ENCODE measurements at places on chromosomes 11 and 22.

DNA sequence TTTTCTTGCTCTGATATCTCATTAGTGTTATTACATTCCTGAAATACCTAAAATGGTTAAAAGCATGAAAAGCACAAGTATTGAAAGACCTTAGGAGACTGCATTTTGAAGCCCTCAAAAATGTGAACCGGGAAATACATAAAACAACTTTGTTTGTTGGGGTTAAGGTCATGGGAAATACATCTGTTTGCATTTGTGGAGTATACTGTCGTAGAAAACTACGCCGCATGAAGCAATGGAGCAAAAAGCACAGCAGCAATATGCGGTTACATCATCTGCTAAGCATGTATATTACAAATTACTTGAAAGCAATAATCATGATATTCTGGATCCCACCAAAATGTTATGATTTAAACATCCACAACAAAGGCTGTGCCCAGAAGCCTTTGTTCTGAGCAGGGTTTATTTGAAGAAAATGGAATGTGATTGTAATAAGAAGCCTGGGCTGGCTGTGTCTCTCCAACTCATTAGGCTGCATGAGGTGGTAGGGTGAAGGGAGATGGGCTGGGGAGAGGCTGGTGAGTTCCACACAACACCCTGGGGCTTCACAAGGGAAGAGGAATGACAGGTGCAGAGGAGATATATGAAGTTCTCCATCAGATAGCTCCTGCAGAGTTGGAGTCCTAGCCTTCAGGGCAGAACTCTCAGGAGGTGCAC, 64.7 kb upstream of the LIN7C start:
- DNase-seq = no peak

GRCh38 chr11:74543991-74544390, 48.4 kb upstream of the POLD3 start:
- no peak for DNase-seq

- DNase-seq = no peak
Measured at GRCh38 chr22:25908755-25909154, 166.8 kb downstream of the MYO18B start.

DNA sequence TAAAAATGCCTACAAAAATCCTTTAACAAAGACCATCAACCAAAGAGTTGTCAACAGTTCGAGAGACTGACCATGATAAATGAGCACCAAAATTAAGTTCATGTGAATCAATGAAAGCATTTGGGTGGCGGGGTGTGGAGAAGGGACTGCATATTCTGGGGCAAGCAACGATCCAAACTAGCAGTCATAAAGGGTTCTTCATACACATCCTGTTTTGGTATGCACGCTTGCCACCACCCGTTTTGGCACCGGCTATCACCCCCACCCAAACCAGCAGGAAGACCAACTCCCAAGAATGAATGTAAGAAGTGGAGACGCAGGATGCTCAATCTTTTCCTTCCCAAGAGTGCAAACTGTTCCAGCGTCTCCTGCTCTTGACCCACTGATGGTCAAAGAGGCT, 80.8 kb downstream of the SGSM3 start:
- no peak for DNase-seq

GRCh38 chr11:12043959-12044791, 35.7 kb upstream of the DKK3 start:
- peak; percentile 57 for DNase-seq

- DNase-seq = no peak
Measured at GRCh38 chr11:12329169-12329568, 48.2 kb upstream of the PARVA start.

- no peak for DNase-seq
Measured at GRCh38 chr11:73401217-73401923, 25.2 kb downstream of the RELT start.

DNA sequence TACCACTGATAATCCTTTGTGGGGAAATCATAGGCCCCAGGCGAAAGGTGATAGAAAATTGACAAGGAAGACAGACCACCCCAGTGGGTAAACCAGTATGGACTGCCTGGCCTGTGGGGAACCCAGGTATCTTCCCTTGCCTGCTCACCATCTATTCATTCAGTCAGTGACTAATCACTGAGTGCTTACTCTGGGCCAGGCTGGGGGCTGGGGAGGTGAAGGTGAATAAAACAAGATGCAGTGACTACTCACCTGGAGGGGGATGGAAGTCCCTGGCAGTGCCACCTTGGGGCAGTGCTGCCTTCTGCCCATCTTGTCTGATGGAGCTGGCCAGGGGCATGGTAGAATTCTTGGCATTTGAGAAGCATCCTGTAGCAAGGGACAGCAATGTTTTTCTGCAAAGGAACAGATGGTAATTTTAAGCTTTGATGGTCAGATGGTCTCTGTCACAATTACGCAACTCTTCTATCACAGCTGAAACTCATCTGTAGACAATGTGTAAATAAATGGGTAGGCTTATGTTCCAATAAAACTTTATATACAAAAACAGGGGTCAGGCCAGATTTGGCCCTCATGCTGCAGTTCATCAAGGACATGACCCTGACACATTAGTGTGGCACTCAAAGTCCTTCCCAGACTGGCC, 4.6 kb downstream of the ISX start:
- DNase-seq = no peak

GRCh38 chr22:43891360-43892182, at the start of gene PNPLA5:
Gene PNPLA5 (minus strand): TSS chr22:43892013. CDS start chr22:43891880, 133 bp downstream.
- peak; percentile 33 for DNase-seq

DNA sequence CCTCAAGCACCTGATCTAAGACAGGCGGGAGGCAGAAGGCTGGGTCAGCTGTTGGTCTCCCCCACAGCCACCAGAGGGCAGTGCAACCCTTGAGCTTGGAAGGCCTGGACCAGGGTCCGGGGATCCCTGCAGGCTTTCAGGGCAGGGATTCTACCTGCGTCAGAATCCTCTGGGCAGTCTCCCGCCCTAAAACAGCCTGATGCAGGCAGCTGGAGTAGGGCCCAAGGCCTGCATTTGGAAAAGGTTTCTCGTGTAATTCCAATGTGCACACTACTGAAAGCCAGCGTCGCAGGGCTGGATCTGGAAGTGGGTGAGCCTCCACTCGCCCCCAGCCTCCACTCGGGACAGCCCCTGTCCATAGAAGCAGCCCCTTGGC, 31.8 kb downstream of the BID start:
- DNase-seq = peak; percentile 45

- peak; percentile 31 for DNase-seq
Measured at GRCh38 chr11:109864151-109864661, 229.0 kb upstream of the ZC3H12C start.

GRCh38 chr11:12232817-12233601, 122.6 kb downstream of the MICAL2 start:
- DNase-seq = peak; percentile 30

GRCh38 chr22:29270475-29271271, 2.6 kb downstream of the EWSR1 start:
- DNase-seq = peak; percentile 60

DNA sequence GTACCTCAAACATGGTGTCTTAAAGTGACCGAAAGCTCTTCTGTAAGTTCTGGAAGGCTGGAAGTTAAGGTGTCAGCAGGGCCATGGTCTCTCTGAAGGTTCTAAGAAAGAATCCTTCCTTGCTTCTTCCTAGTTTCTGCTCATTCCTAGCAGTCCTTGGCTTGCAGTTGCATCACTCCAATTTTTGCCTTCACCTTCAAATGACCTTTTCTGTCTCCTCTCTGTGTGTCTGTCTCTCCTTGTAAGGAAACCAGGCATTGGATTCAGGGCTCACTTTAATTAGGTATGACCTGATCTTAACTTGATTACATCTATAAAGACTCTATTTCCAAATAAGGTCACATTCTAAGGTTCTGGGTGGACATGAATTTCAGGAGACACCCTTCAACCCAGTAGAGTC, 8.7 kb downstream of the AASDHPPT start:
- no peak for DNase-seq

- no peak for DNase-seq
Measured at GRCh38 chr22:38890377-38890776, 18.4 kb upstream of the CBX6 start.

GRCh38 chr11:76803811-76804600, 20.9 kb downstream of the TSKU start:
- peak; percentile 93 for DNase-seq

DNA sequence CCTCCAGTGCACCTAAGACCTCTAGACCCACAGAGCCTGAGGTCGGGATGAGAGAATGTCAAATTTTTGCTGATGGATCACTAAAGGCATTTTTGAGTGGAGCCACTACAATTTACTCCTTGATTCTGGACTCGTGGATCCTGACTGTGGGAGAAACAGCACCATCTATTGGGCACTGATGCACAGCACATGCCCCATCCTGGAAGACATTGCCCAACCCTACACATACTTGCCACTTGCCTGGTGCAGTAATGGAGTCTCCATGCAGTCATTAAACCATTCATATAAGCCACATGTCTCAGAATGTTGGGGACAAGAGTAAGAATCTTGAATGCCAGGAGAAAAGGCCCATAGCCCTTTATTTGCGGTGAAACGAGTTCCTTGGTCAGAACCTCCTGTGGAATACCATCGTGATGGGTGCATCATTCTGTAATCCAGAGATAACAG, 103.9 kb downstream of the GGTLC2 start:
- peak; percentile 63 for DNase-seq

- DNase-seq = no peak
Measured at GRCh38 chr11:129370715-129371114, 4.9 kb upstream of the BARX2 start.

GRCh38 chr11:75291741-75292140, 51.2 kb downstream of the TPBGL start:
- no peak for DNase-seq

GRCh38 chr11:66889960-66890359, 33.1 kb downstream of the LRFN4 start:
- no peak for DNase-seq

GRCh38 chr22:24106385-24107381, 74.6 kb upstream of the SUSD2 start:
- DNase-seq = no peak

- DNase-seq = no peak
Measured at GRCh38 chr22:17717708-17718107, 56.6 kb downstream of the BID start.

DNA sequence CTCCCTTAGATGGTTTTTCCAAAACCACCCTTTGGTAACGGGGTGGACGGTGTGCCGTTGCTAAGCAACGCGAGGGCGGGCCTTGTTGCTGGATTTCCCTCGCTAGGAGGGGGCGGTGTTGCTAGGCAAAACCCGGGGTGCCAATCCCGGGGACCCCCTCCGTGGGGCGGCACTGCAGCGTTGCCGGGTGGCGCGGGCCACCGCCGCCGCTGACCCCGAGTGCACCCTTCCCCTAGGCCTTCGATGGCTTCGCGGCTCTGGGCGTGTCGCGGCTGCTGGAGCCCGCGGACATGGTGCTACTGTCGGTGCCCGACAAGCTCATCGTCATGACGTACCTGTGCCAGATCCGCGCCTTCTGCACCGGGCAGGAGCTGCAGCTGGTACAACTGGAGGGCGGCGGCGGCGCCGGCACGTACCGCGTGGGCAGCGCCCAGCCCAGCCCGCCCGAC, 8.9 kb downstream of the EHBP1L1 start:
- DNase-seq = no peak

DNA sequence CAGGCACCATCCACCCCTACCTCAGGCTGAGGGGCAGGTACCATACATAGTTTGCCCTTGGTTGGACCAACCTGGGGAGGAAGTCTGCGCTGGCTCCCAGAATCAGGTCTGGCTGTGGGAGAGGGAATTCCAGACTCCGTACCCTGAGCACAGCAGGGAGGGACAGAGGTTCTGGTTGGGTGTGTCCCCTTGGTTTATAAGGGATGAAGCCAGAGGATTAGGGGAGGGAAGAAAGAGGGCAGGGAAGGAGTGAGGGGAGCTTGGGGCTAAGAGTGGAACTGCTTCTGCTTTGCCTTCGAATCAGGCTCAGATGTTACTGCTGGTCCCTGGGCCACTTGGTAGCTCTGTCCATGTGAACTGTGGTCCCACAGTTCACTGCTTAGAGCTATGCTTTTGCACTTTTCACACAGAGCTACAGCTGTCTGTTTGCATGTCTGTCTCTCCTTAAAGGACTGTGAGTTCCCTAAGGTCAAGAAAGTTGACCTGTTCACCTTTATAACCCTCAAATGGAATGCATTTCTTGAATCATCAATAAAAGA, 9.2 kb downstream of the MMP20 start:
- no peak for DNase-seq

GRCh38 chr11:108967571-108967970, 302.7 kb downstream of the DDX10 start:
- DNase-seq = no peak

GRCh38 chr11:67732045-67732787, 57.8 kb upstream of the ALDH3B2 start:
- no peak for DNase-seq

GRCh38 chr11:37525336-37525735, 927.3 kb upstream of the RAG2 start:
- no peak for DNase-seq

DNA sequence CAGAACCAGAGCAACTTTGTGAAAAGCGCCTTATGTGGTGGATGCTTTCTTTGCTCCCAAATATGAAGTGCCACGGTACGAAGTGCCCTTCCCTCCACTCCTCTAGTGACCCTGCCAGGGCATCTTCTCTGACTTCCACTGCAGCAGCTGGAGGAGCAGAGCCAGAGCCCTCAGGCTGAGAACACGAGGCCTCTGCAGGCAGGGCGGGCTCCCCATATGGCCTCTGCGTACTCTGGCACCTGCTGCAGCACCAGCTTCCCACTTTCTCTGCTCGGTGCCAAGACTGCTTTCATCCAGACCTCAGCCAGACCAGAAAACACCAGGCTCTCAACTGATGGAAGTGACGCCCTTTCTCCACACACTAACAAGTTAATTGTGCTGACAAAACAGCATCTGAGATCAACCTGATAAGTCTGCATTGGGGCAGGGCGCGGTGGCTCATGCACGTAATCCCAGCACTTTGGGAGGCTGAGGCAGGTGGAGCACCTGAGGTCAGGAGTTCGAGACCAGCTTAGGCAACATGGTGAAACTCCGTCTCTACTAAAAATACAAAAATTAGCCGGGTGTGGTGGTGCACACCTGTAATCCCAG, 12.8 kb downstream of the UFD1 start:
- no peak for DNase-seq

- DNase-seq = no peak
Measured at GRCh38 chr22:46684706-46685105, 53.3 kb downstream of the CERK start.

- DNase-seq = peak; percentile 34
Measured at GRCh38 chr11:72676861-72677341, 2.7 kb upstream of the PDE2A start.

GRCh38 chr22:40534379-40535188, 101.9 kb downstream of the MRTFA start:
- DNase-seq = peak; percentile 88

Data from inflammatory macrophage treated with lipopolysaccharide for 4 hours (primary cell).